Fibroblast of the aortic adventitia (primary cell): ENCODE measurements at places on chromosomes 1 and 21.

- peak; percentile 82 for DNase-seq
Measured at GRCh38 chr1:117143871-117144270, 22.3 kb upstream of the TRIM45 start.

DNA sequence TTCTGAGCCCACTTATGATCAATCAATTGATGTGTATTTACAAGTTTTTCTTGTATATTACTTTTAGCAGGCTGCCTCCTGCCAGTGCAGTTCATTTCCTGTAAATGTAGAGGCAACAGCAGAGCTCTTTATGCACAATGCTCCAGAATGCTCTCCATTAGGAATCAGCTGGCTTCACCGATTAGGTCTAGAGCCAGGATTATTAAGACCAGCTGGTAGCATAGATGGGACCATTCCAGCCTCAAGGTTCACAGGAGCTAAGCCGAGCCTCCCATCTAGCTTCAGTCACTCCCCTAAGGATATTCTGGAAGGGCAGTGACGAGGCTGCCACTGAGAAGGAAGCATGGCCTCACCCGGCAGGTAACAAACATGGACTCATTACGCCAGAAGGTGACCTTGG lies 36.8 kb downstream of the DHRS3 start:
- peak; percentile 68 for DNase-seq

- DNase-seq, result no peak
Measured at GRCh38 chr1:92601044-92601443, 114.3 kb upstream of the GFI1 start.

DNA sequence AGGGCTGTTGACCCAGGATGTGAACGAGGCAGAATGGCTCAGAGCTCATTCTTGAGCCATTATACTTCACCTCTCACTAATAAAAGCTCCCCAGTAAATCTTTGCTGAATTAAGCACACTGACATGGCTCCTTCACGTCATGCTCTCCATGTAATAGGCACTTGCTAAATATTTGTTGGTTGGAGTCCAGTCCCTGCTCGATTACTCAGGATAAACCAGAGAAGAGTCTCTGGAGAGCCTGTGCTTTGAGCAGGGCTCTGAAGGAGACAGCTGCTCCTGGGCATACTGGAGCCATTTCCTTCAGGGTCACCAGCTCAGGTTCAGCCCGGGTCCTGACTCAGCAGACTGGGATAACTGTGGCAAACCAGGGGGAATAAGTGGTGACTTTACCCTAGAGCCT lies 46.9 kb downstream of the HLX start:
- DNase-seq, result peak; percentile 29

DNA sequence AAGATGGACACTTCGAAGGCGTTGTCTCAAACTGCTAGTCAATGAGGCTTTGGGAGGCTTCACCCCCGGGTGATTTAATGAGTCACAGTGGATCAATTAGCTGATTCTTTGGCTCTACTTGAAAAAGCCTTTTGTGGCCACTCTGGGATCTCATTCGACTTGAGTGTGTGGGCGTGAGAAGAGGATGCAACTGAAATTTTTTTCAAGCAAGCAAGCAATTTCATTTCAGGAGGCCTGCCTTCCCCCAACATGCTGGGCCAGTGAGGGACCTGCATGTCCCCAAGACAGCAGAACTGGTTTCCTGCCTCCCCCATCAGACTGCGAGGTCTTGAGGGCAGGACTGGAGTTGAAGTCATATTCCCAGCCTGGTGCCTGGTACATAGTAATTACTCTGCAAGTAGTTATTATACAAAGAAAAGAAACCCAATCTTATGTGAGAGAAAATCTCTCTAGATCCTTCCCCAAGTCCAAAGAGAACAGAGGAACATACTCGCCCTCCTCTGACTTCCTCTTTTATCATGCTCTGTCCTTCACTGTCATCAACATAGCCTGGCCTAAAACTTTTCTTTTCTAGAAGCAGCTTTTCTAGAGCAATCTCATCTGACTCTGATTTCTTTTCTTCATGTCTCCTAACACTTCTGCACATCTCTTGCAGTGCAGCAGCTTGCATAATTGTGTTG lies 22.7 kb downstream of the SYT6 start:
- no peak for DNase-seq

GRCh38 chr1:112849425-112850033 lies 106.5 kb downstream of the SLC16A1 start:
- no peak for DNase-seq
